ENCODE measurements at places on chromosomes 16 and 17.

- no peak for DNase-seq
Measured at GRCh38 chr17:8117980-8118768, at the start of gene ALOXE3. Gene ALOXE3 (minus strand): TSS chr17:8118514. CDS start chr17:8117990, 524 bp downstream.

DNA sequence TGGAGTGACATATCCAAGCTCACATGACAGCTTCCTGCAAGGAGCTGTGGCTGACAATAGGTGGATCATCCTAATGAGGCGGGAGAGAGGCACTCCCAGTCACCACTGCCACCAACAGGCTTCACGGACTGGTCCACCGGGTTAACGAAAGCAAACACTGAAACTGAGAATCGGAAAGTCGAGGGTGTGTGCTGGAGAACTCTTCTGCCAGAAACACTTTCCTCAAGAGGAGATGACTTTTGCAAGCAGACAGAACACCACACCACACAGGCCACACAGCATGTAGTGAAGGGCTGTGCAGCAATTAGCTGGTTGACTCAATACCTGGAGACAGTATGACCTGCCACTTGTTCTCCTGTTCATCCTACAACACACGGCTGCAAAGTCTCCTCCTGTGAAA lies 53.0 kb upstream of the DNAJA2 start:
- no peak for DNase-seq

GRCh38 chr17:42706732-42707131 lies 24.4 kb downstream of the CNTNAP1 start:
- no peak for DNase-seq

DNA sequence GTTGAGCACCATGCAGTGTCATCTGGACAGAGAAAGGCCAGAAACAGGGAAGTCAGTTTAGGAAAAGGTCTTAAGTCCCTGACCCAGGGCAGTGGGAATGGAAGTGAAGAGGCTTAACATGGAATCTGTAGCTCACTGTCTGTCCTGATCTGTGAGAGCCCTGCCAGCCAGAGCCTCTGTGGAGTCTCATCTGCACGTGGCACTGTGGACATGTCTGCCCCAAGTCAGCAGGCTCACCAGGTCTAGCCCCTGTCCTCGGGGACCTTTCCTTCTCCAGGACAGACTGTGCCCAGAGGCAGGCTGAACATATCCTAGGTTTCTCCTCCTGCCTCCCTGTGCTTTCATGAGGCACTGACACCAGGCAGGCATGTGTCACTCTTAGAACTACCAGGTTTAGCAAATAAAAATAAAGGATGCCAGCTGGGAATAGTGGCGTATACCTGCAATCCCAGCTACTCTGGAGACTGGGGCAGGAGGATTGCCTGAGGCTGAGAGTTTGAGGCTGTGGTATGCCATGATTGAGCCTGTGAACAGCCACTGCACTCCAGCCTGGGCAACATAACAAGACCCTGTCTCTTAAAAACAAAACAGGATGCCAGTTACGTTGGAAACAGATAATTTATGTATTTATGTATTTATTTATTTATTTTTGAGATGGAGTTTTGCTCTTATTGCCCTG lies 22.4 kb downstream of the UNK start:
- DNase-seq = no peak

DNA sequence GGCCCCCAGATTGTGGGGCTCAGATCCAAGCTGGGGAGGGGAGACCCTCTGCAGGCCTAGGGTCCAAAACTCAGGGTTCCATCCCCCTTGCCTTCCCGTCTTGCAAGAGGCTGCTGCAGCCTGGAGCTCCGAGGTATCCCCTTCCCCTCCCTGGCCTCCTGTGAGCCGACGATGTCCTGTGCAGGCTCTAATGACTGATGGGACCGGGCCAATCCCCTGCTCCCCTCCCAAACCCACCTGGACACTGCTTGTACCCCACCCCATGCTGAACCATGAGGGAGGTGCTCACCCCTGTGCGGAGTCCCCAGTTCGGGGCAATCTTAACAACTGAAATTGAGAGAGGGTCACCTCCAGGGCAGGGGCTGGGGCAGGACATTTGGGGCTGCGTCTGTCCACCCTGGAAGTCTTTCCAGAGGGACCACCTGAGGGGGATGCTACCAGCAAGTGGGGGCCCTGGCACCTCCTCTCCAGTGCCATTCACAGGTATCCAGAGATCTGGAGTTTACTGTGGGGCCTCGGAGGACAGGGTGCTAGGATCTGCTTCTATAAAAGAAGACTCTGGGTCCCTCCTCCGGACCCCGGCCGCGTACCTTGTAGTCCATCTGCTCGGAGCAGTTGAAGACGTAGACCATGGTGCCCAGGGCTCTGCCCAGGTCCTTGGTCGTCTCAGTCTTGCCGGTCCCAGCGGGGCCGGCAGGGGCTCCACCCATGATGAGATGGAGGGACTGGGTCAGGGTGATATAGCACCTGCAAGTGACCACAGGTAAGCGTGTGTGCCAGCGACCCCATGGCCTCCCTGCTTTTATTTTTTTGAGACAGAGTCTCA lies 77.3 kb downstream of the DNAH17 start:
- DNase-seq = no peak

GRCh38 chr16:3698941-3699340 lies 18.4 kb downstream of the TRAP1 start:
- no peak for DNase-seq

DNA sequence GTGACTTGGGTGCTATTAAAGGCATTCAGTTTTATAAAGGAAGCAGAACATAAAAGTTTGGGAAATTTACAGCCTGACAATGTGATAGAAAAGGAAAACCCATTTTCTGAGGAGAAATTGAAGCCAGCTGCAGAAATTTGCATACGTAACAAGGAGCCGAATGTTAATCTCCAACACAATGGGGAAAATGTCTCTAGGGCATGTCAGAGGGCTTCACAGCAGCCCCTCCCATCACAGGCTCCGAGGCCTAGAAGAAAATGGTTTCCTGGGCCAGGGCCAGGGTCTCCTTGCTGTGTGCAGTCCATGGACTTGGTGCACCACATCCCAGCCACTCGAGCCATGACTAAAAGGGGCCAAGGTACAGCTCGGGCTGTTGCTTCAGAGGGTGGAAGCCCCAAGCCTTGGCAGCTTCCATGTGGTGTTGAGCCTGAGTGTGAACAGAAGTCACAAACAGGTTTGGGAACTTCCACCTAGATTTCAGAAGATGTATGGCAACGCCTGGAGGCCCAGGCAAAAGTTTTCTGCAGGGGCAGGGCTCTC lies 23.9 kb upstream of the TOM1L1 start:
- no peak for DNase-seq

DNA sequence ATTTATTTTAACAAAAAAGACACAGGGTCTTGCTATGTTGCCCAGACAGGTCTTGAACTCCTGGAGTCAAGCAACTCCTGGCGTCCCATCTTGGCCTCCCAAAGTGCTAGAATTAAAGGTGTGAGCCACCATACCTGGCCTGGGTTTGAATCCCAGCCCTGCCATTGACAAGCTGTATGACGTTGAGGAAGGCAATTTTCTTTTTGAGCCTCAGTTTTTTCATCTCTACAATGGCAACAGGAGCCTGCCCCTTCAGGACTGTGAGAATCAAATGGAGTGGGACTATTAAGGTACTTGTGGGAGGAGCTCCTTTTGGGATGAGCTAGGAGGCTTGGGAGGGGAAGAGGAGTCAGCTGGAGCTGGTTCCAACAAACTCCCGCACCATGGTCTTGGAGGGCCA lies 6.2 kb downstream of the RARA start:
- no peak for DNase-seq

DNA sequence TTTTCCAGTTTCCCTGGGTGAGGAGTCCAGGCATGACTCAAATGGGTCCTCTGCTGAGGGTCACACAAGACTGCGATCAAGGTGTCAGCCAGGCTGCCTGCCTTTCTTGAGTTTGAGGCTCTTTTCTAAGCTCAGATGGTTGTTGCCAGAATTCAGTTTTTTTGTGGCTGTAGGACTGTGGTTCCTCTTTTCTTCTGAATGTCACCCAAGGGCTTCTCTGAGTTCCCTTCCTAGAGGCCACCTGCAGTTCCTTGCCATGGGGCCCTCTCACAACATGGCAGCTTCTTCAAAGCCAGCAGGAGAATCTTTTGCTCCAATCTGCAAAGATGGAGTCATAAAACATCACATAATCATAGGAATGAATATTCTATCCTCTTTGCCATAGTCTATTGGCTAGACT lies 17.5 kb downstream of the LIMD2 start:
- DNase-seq = no peak

- DNase-seq = no peak
Measured at GRCh38 chr17:18248811-18249210, 9.7 kb downstream of the FLII start.

DNA sequence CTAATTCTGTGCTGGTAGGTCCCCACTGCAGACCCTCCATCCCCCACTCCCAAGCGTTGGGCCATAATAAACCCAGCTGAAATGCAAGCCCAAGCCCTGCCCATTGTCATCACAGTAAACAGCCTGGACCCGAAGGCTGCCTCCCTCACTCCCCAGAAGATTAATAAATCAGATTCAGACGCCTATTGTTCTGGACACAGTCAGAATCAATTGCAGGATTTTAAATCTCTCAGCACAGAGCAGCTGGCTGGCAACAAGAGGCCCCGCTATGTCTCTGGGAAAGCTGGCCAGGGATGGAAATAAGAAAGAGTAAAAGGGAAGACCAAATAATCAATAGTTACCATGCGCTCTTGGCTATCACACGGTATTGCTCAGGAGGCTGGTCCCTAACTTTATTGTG lies 93.9 kb downstream of the C17orf67 start:
- no peak for DNase-seq

GRCh38 chr17:11747441-11747840 lies 149.2 kb downstream of the DNAH9 start:
- no peak for DNase-seq

DNA sequence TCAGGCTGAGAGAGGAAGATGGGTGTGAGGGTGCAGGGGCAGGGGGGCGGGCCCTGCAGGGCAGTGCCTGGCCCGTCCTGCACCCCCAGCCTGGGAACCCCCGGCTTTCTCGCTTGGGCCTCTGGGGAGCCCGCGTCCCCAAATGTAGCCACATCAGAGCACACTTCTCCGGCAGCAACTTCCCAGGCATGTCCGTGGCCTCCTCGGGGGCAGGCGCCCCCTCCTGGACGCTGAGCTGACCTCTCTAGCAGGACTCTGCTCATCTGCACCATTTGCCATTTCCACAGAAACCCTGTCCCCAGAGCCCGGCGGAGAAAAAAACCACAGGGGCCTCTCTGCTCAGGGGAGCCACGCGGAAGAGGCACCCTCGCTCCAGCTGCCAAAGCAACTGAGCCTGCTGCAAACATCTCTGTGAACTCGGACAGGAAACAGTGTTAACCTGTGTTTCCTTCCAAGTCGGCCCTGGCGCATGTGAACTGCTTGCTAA lies 63.4 kb downstream of the KLHDC4 start:
- DNase-seq = peak; percentile 25

DNA sequence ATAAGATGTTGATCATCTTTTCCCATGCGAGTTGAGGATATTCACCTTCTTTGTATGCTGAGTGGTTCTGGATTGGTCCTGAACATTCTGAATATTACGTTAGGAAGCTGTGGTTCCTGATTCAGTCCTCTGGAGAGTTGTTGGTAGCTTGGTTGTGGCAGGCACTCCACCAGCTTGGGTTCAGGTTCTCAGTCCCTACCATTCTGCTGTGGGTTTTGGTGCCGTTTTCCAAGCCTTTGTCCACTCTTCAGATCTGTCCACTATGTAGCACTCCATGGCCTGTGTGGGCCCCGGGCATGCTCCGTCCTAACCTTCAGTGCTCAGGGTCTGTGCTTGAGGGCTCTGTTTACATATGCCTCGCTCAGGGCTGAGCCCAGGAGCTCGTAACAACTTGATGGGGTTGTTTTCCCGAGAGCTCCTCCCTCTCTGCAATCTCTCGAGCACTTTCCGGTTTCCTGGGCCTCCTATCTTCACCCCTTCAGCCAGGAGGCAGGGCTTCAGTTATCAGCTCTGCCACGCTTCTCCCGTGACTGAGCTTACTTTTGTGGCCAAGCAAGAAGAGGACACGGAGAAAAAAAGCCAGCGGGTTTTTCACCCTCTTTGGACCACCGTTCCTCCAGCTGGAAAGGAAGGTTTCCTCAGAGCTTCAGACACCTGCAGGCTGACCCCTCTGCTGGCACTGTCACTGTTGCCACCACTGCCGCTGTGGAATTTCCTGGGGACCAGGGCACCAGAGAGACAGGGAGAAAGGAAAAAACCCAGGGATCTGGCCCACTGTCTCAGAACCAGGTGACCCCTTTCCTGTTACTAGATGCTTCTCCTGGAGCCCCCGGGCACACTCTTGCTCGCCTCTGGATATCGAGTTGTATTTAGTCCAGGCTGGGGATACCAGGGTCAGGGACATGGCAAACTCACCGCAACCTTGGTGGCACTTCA lies 19.6 kb downstream of the KIAA0513 start:
- DNase-seq = no peak

DNA sequence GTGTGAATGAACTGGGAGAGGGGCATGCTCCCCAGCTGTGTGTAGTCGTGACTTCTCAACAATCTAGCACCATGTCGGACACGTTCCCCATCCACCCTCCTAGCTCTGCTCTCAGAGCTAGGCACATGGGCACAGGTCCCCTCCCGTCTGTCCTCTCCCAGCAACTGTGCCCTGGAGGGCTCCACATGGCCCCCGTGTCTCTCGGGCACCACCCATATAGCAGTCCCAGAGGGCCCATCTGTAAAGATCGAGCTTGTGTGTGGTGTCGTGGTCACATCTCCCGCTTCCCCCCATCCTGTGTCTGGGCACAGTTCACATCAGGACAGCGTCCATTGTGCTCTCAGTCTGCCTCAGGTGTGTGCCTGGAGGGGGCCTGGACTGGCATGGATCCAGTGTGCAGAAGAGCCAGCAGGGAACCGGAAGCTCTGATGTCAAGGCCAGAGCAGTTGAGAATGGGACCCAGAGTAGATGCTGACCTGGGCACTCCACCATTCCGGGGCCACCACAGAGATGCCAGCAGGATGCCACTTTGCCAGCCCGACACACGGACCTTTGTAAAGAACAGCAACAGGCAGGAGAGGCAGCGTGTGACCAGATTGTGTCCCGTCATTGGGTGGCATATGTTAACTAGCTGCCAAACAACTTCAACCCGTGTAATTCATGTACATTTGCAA lies 55.7 kb downstream of the MARF1 start:
- no peak for DNase-seq

DNA sequence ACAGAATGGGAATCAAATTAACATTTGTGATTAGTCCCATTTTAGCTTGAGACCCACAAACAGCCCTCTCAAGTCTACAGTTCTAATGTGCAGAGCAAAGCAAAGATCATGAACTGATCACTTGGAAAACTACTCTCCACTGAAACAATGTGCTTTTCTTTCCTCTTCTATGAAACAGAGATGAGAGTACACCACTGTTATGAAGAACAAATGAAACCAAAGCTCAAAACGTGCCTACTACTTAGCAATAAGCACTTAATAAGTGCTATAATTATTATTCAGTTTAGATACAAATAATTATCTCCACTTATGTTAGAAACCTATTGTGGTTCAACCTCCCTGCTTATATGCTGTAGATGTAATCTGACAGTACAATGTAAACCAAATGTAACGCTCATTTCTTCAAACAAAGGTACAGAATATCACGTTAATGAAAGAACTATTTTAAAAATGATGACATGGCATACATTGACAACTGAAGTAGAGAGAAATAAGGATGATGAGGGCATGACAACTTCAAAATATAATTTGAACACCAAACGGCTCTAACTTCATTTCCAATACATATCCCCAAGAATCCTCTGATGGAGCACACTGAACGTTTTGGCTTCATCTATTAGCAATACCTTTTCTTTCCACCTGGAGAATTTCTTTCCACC lies 2.0 kb downstream of the VPS35 start:
- DNase-seq = no peak
